ENCODE measurements at places on chromosomes 2 and 18.

- no peak for DNase-seq
These were observed 240.2 kb downstream of the DYSF start for GRCh38 chr2:71693286-71694270.

- no peak for DNase-seq
These were observed 21.0 kb downstream of the MYO1B start for GRCh38 chr2:191266201-191266600.

DNA sequence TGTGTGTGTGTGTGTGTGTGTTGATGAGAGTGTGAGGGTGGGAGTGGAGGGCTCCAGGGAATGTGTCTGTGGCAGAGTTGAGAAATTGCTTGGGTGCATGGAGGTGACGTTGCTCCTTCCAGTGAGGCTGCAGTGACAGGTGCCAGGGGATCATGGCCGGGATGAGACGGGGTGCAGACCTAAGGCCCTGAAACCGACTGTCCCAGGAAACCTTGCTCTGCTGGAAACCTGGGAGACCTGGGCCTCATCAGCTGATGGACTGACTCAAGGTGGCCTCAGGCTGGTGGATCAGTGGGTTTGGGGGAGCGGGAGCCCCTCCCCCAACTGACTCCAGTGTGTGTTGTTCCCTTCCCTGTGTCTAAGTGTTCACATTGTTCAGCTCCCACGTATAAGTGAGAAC is 56.6 kb downstream of the INHBB start:
- DNase-seq = no peak

GRCh38 chr2:18063826-18064470 is 185.5 kb downstream of the KCNS3 start:
- DNase-seq = no peak

GRCh38 chr2:222795450-222796357 is 65.1 kb upstream of the ACSL3 start:
- peak; percentile 12 for DNase-seq

Measured in NCI-H774 (cell line).